Melanocyte of skin (primary cell): ENCODE measurements at places on chromosomes 6 and 20. TPM values are rescaled to one million over a fixed set of nuclear protein-coding genes. Genes with fewer than 3 reads are reported as not detected.

Gene LST1
- not detected in 2 replicates for total RNA-seq

Gene XKR7
- total RNA-seq = not detected in 2 replicates

Gene ULBP2
- 0.31 and 2.0 TPM in 2 replicates for total RNA-seq

Gene TAGAP
- total RNA-seq = not detected in 2 replicates

Gene PRDM13
- total RNA-seq = not detected in 2 replicates

Gene C6orf15
- not detected in 2 replicates for total RNA-seq

Gene CALHM4
- total RNA-seq = not detected in 2 replicates

Gene CTCFL
- under 0.01 and 0.15 TPM in 2 replicates for total RNA-seq

Gene ABHD16A
- 53.0 and 58.9 TPM in 2 replicates for total RNA-seq

Gene TPD52L1
- total RNA-seq = 2.0 and 5.6 TPM in 2 replicates

Gene RIPPLY2
- total RNA-seq = not detected in 2 replicates

Gene HLA-DMB
- 4.5 and 18.5 TPM in 2 replicates for total RNA-seq

Gene NTSR1
- total RNA-seq = under 0.01 TPM in 1 of 2 replicates, not detected in the other

Gene MYMX
- total RNA-seq = not detected in 2 replicates

Gene PROCR
- 34.4 and 51.6 TPM in 2 replicates for total RNA-seq

Gene LGSN
- not detected in 2 replicates for total RNA-seq

Gene DNAH8
- total RNA-seq = not detected in 2 replicates

Gene CASP8AP2
- total RNA-seq = 8.6 and 16.0 TPM in 2 replicates

Gene RHAG
- not detected in 2 replicates for total RNA-seq

Gene MOG
- not detected in 2 replicates for total RNA-seq

Gene AVP
- total RNA-seq = not detected in 2 replicates
